ENCODE measurements at places on chromosomes 7 and 10.

DNA sequence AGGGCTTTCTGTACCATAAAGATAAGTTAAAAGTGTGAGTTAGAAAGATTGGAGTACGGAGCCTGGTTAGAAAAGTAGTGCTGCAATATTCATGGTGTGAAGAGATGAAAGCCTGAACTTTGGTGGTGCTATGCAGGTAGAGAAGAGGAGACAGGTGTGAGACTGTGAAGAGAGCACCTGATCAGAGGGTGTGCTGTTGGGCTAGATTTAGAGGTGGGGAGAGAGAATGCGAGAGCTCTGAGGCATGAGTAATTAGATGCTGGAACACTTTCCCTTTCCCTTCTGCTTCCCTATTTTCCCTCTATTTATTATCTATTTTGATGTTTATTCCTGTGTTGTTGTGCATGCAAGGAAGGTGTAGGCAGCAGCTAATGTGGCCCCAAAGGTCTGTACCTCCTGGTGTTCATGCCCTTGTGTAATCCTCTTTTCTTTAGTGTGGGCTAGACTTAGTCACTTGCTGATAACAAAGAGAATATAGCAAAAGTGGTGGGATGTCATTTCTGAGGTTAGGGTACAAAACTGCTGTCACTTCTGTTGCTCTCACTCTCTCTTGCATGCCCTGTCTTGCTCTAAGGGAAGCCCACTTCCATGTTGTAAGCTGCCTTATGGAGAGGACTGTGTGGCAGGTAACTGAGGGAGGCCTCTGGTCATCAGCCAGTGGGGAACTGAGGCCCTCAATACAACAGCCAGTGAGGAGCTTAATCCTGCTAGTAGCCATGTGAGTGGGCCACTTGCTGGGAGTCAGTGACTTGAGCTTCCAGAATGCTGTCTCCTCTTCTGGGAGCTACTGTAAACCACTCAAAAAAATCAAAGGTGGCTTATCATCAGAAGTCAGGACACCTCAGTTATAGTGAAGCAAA, 2.6 kb upstream of the ATXN7L1 start:
- no peak for DNase-seq

DNA sequence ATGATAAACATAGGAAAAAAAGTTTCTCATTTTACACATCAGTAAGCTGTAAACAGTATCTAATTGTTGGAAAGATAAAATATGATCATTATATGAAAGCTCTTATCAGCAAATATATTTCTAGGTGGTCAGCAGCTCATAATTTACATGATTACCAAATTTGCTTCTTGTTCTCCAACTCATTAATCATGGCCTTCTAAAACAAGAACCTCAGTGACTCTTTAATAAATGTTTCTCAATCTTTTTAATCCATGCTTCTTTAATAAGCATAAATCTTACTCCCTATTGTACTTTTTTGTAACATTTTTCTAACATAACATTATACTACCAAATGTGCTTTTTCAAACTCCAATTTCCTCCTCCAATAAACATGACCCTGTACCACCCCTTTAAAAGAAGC, 5.9 kb downstream of the ITGB1 start:
- DNase-seq, result no peak

GRCh38 chr7:151334628-151335027, 7.0 kb upstream of the NUB1 start:
- DNase-seq, result no peak

DNA sequence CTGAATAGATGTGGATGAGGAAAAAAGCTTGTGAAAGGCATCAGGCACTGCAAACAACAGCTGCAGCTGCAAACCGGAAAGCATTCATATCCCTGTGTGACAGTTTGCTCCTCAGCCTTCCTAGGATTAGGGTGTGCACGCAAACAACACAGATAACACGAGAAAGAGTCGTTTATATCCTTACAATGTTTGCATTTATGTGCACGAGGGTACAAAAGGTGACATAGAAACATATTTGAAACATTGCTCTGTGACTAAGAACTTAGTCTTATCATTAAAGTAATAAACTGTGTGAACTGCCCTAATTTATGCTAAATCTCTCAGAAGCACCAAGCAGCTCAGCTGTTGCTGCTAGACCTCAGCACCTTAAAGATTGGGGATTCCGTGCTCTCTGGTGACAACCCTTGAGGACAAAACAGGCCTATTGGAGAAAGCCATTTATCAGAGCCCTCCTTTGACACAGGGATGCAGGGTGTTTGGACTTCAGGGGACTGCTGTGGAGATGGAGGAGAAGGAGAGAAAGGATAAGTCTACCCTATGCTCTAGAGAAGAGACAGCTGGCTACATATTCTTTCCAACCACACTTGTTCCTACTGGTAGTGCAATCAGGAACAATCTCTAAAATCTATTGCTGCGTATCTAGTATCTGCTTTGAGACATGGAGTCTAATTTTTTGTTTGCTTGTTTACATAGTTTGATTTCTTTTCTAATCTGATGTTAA, 176.2 kb downstream of the GNAT3 start:
- no peak for DNase-seq

DNA sequence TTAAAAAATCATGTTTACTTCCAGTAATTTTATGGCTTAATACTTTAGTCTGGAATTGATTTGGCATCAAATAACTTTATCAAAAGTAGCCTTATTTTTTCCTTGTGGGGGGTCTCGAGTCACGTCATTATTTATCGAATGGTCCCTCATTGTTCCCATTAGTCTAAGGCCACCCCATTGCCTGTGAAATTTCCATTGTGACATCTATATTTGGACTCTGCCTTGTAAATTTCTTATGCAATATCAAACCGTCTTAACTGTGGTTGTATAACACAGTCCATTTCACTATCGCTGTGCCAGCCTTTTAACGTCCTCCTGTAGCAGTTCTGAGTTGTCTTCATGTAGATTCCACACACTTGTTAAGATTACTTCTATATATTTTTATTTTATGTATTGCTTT, 103.9 kb upstream of the RET start:
- no peak for DNase-seq

DNA sequence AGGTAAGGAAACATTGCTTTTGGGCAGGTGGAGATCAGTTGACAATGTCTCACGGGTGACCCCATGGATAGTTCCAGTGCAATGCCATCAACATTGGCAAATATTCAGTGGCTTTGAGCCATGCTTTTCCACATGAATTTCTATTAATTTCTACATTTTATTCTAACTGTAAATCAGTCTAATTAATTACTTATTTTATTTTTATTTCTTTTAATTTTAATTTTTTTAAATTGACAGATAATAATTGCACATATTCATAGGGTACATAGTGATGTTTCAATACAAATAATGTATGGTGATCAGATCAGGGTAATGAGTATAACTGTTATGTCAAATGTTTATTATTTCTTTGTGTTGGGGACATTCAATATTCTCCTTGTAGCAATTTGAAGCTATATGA, 3.8 kb downstream of the ABCA13 start:
- DNase-seq, result no peak

- peak; percentile 24 for DNase-seq
Measured at GRCh38 chr7:83468251-83468739, 180.6 kb downstream of the SEMA3E start.

- peak; percentile 11 for DNase-seq
Measured at GRCh38 chr10:6128591-6129251, 39.9 kb downstream of the RBM17 start.

- no peak for DNase-seq
Measured at GRCh38 chr10:122082616-122083477, 93.9 kb downstream of the TACC2 start.

- no peak for DNase-seq
Measured at GRCh38 chr7:88020953-88021665, 87.1 kb downstream of the ADAM22 start.

- DNase-seq, result no peak
Measured at GRCh38 chr10:103259989-103260388, 14.3 kb downstream of the RPEL1 start.

- no peak for DNase-seq
Measured at GRCh38 chr10:29584436-29584835, 50.3 kb downstream of the SVIL start.

DNA sequence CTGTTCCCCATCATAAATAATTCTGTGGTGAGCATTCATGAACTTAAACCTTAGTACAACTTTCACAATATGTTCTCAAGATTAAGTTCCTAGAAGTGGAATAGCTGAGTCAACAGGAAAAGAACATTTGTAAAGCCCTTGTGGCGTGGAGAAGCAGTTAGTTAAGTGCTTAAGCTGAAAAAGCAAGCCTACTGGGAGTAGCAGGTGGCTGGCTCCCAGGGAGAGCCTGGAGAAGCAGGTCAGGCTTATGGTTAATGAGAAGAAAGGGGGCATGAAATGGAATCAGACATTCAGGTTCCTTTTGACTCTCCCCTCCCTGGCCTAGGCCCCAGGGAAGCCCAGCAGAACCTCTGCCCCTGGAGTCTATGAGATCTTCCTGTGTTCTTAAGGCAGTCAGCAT, 35.3 kb downstream of the VSTM4 start:
- DNase-seq, result no peak

DNA sequence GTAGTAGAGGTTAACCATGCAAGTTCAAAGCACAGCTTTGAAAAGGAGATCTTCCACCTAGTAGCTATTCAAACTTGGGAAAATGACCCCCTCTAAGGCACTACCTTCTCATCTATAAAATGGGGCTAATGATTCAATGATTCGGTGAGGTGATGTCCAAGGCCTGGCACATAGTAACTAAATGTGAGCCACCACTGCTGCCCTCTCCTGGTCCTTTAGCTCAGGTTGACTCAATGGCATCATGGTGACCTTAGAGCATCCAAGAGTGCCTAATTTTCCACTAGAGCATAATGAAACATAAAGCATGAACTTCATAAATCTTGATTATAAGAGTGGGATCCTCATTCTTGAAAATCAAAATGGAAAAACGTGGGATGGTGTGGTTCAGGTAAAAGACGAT, 16.3 kb upstream of the PLCE1 start:
- no peak for DNase-seq

DNA sequence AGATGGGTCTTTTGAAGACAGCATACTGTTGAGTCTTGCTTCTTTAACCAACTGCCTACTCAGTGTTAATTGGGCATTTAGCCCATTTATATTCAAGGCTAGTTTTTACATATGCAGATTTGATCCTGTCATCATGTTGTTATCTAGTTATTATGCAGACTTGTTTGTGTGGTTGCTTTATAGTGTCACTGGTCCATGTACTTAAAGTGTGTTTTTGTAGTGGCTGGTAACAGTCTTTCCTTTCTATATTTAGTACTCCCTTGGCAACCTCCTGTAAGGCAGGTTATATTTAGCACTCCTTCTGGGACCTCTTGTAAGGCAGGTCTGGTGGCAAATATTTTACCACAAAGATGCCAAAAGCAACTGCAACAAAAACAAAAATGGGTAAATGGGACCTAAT, 66.7 kb downstream of the TES start:
- DNase-seq, result no peak

DNA sequence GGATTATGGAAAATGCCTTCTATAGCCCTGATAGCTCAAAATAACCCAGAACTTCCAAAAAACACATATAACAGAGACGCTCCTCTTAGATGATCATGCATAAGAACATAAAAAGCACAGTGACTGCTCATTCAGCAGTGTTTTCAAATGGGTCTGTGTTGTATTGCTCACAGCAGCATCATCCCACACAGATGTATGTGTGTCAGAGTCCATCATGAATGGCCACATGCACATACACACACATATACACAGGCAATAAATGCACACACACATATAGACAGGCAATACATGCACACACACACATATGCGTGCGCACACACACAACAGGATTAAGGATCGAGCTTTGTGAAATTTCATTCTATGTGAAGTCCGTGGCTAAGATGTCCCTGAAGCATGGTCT, 26.1 kb downstream of the TMEM273 start:
- no peak for DNase-seq

DNA sequence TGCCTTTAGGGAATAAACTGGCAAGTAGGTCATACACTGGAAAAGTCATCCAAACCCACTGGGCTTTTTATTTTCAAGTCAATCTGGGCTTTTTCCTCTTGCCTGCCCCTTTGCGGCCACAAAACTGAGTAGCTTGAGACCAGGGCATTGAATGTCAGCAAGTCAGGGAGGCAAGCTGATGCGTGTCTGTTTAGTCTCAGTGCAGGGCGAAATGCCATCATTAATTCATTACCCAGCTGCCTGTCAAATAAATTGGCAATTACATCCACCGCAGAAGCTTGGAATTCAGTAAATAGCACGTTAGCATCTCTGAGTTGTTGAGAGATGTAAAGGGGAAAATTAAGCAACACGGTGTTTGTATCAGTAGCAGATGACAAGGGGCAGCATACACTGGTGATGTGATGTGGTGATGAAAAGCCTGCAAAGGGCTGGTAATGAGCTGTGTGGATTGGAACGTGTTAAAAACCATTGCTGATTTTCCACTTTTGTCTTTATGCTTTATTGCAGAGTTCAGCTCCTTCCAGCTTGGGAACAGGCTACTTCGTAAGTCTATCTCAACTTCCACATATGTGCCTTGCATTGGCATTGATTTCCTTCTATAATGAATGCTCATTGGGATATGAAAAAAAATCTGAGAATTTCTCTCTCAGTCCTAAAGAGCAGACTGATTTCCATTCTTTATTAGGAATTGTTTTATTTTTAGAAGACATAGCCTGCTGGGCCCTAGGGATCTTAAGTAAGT, 535.9 kb downstream of the AUTS2 start:
- no peak for DNase-seq

GRCh38 chr7:157357129-157358040, 20.6 kb downstream of the DNAJB6 start:
- DNase-seq, result peak; percentile 56

DNA sequence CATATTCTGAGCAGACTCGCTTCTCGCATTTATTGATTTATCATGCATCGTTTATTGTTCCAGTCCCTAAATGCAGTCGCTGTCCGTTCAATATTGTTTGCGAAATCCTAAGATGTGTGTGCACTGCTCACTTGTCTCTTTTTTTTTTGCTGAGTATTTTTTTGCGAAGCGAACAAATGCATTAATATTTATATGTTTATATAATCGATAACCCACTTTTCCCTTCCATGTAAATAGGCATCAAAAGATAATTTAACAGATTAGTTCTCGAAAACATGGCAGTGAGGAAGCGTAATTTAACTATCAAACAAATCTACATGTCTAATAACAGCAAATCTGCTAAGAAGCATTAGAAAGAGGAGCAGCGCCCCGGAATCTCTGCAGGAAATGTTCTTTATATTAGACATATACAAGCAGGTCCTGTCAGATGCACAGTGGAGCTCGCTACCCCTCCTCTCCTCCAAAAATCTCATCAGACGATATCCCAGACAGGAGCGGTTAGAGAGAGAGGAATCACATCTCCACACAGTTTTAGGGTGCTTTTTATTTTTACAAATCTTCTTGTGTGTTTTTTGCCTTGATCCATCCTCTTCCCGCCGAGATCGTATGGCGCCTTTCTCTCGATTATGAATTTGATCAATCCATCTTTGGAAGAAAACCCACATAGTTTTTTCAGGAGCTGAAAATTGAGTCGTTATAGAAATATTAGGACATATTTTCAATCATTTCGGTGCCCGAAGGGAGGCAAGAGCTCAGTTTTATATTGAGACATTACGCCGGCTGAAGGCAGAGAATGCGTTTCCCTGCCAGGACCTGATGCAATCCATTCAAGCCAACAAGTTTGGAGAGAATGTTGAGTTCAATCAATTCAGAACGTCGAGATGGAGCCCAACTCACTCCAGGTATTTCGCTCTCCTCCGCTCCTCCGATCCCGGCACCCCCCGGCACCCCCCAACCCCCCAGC, at the start of gene ARID5B:
Gene ARID5B (plus strand): TSS at position 871 of the 964 bp plus-strand sequence. CDS start 11 bp downstream, at position 882.
- DNase-seq, result peak; percentile 58

GRCh38 chr7:133230591-133231194, 22.2 kb upstream of the EXOC4 start:
- DNase-seq, result peak; percentile 50
